ENCODE measurements at places on chromosomes 1 and 21. TPM values are rescaled to one million over a fixed set of nuclear protein-coding genes. Genes with fewer than 3 reads are reported as not detected.

DNA sequence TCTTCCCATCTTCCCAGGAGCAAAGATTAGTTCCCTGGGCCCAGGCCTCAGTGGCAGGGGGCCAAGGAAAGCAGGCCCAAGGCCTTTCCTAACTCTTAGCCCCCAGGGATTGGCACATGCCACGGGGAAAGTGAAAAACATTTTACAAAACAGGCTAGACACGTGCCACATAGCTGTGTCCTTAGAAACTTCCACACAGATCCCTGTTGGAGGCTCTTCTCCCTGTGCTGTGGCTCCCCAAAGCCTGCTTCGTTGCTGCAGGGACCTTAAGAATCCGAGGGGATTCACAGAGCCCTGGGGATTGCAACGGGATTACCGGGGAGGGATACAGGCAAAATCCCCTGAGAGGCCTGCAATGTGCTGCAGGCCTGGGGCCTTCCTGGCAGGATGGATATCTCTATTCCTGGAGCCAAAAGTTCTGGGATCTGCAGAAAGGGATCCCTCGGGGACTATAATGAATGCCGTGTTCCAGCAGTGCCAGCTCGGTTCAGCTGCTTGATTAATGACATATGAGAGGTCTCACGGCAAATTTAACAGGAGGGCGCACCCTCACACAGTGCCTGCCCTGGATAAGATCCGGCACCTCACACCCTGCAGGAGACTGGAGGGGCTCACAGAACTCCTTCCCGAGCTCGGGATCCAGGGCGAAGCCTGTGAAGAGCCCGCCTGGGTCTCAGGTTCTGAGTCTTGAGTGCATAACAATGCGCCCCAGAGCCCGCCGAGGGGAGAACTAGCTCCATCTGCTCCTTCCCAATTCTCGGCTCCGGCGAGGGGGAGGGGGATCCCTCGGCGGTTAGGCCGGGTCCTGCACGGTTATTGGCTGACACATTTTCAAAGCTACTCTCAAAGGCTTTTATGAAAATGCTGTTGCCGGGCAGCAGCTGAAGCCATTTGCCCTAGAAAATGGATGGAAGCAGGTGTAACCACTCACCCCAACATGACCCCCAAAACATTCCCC, 15.3 kb upstream of the RGS8 start:
- DNase-seq: peak; percentile 62

- no peak for DNase-seq
Measured at GRCh38 chr1:168099337-168099801, 37.4 kb downstream of the GPR161 start.

The MATN1 gene
- 1.4 TPM for total RNA-seq

DNA sequence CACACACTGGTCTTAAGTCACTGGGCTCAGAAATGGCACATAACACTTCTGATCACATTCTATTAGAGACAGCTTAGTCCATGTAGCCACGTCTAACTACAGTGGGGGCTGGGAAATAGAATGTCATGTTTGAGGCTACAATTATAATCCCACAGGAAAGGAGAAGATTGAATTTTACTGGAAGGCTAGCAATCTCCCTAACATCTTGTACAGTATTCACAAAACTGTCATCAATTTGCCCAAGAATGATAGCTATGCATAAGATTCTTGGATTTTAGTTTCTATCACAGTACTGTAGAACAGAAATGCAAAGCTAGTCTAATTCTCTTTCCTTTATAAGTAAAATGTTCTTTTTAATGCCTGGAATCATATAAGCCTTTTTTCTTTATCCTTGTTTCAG, 12.7 kb upstream of the ZMYM6 start:
- DNase-seq: no peak

DNA sequence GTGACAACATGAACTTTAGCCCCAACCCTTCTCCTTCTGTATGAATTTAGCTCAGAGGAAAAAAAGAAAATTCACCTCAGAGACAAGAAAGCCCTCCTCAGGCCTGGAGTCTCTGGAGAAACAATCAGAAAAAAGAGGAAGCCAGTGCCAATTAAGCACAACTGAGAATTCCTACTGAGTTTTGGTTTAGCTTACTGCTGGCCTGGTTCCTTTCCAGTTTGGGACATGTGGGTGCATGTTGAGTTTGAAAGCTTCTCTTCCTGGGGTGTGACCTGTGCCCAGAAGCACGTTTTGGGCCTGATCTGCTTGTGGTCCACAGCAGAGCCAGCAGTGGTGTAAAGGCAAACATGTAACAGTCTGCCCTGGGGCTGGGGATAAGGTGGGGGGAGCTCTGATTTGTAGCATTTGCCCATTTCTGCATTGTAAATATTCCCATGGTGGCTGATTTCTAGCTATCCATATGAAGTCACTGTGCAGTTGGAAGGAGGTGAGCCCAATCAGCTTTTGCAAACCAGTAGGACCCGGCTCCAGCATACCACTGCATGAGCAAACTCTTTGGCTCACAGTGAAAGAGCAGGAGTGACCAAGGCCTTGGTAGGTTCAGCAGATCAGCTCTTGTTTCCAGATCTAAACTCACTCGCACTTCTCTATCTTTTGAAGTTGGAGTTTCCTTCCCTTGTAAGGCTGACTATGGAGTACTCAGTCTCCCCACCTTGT, 4.7 kb upstream of the THEM5 start:
- no peak for DNase-seq

The SAMSN1 gene
- 9.6 TPM for total RNA-seq

DNA sequence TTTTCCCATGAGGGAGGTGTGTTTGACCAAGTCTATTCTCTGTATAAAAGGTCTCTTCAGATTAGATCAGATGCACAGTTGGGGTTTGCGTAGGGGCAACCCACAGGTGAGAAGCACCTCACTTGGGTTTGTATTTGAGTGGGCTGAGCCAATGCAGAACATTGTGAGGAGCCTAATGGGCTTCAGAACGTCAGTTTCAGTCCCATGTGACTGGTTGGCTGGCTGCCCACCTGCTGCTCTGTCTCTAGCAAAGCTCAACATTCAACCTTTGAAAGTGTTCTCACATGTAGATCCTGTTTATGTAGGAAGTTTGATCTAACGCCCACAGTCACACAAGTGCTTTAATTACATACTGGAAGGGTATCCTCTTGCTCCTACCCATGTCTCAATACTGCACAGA, 105.5 kb downstream of the FASLG start:
- no peak for DNase-seq

The UQCRHL gene
- total RNA-seq: 4.2 TPM

Data from skin of body (tissue), 3 donors.